Suppressor macrophage treated with lipopolysaccharide for 4 hours (primary cell): ENCODE measurements at places on chromosomes 7 and 10.
A peak's percentile ranks its signal among the peaks of the same experiment; 100 is the strongest.

DNA sequence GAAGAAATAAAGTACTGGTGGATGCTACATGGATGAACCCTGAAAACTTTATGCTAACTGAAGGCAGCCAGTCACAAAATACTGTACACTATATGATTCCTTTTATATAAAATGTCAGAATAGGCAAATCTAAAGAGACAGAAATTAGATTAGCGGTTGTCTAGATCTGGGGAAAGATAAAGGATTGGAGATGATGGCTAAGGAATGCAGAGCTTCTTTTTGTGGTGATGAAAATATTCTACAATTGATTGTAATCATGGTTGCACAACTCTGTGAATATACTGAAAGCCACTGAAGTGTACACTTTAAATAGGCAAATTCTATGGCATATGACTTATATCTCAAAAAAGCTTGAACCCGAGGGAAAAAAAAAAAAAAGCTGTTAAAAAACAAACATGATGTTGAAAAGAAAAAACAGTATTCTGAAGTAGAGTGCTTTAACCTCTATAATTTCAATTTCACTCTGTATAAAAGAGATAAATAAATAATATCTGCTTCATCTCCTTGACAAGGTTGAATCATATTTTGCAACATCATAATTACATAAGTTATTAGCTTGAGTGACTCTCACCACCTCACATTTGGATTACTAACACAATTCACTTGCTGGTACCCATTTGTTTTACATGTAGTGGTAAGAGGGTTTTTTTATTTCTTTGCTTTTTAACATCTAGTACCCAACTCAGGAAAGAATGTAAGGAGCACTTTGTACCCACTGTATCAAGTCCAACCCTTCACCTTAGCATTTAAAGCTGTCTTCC is 2.8 kb upstream of the GNAI1 start:
- DNase-seq, result no peak

DNA sequence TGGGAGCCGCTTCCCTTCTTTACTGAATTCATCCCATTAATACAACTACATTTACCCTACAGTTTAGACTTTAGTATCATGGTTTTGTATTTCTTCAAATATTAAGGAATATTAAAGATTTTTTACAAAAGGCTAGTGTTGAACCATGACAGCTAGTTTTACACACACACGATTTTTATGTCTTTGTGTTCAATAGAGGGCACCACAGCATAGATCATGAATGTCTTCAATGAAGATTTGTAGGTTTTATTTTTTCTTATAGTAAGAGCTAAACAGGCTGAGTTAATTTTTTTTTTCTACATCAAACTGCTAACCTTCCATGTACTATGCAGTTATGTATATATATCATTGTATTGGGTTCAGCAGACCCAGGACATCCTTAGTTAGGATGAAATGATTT is 76.9 kb downstream of the SNX10 start:
- DNase-seq, result no peak

GRCh38 chr7:106199813-106200364 is 84.9 kb downstream of the NAMPT start:
- DNase-seq, result no peak

- peak; percentile 57 for DNase-seq
These were observed 3.0 kb upstream of the BTBD16 start for GRCh38 chr10:122267849-122268737.

- DNase-seq, result no peak
These were observed 272.2 kb downstream of the SNX13 start for GRCh38 chr7:17668122-17668521.

DNA sequence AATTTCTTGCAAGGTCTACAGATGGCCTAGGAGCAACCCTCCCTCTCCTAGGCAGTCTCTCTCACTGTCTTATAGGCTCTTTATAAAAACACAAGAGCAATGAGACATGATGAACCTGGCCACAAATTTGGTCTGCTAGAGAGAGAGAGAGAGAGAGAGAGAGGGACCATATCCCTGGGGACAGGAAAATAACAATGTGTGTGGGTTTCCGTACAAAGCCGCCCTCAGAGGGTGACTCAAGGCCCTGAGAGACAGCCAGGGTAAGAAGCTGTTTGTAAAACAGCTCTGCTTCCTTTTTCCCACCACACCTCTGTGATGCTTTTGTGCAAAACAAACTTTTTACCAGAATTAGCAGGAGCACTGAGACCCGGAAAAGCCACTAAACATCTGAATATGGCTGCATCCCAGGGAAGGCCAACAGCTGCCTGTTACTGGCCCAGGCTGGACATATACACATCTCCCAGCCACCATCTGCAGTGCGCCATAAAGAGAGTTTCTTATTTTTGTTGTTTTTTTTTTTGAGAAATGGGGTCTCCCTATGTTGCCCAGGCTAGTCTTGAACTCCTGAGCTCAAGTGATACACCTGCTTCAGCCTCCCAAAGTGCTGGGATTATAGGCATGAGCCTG is 18.4 kb downstream of the GIMAP5 start:
- peak; percentile 71 for DNase-seq

DNA sequence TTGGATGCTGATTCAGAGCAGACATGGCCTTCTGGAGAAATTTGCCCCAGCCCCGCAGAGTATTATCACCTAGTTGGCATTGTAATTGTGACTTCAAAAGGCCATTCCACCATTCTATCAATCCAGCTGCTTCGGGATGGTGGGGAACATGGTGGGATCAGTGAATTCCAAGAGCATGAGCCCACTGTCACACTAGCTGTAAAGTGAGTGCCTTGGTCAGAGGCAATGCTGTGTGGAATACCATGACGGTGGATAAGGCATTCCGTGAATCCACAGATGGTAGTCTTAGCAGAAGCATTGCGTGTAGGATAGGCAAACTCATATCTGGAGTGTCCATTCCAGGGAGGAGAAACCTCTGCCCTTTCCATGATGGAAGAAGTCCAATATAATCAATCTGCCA is 13.3 kb upstream of the TMEM248 start:
- no peak for DNase-seq

DNA sequence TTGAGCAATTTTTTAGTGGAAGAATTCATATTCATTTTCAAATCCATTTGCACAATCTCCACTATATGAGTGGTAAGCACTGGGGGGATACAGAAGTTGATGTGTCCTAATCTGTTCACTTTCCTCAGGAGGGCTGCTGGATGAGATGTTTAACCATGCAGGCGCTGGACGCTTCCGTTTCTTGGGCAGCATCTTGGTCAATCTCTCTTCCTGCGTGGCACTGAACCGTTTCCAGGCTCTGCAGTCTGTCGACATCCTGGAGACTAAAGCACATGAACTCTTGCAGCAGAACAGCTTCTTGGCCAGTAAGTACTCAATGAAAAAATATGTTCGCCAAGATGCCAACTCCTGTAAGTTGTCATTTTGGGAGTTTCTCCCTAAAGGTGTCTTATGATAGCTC is 179.3 kb downstream of the ABCA13 start:
- DNase-seq, result peak; percentile 35

GRCh38 chr7:74654811-74655210 is 2.7 kb upstream of the GTF2I start:
- no peak for DNase-seq

- peak; percentile 79 for DNase-seq
These were observed 2.2 kb downstream of the ANXA11 start for GRCh38 chr10:80202934-80203834.

DNA sequence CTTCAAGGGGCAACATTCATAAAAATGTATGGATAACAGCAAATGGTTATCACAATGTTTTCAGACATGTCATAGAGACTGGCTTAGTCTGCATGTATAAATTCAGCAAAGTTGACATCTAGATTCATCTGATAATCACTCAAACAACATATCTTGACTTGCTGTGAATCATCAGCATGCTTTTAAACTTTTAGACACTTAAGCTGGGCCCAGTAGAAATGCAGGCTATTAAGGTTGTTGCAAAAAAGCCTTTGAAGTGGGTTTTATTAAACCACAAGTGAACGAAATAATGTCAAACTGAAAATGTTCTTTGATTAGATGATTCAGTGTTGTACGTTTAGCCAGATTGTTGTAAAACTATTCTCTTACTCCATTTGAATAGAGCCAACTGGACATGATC is 759.6 kb downstream of the NXPH1 start:
- no peak for DNase-seq

GRCh38 chr7:94509887-94510581 is 425 bp downstream of the CASD1 start:
- DNase-seq, result peak; percentile 71

- no peak for DNase-seq
These were observed 1.2 kb upstream of the PLCE1 start for GRCh38 chr10:93992400-93993030.

DNA sequence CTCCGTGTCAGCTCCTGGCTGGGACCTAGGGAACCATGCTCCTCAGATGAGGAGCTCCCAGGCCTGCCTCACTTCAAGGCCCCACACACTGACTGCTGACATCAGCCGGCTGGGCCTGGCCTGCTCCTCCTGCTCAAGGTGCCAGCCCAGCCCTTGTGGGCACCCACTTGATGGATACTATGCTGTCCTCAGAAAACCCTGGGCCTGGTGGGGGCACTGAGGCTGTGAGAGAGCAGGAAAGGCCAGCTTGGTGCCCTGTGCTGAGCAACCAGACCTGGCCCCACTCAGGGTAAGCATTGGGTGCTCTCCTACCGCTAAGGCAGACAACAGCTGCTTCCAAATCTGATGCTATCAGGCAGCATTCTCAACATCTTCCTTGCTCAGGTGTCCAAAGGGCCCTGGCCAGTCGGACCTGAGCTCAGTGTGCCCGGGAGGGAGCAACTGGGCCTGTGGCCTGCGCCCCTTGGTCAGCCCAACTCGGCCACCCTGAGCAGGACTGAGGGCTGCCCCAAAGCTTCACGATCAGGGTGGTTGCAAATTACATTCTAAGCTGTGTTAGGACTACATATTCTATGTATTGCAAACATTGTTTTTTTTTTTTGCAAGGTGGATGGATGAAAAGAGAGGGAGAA is 21.9 kb upstream of the ANTXRL start:
- no peak for DNase-seq

GRCh38 chr7:139966949-139967348 is 95.8 kb downstream of the PARP12 start:
- no peak for DNase-seq

- DNase-seq, result no peak
These were observed 159.7 kb downstream of the RNF216 start for GRCh38 chr7:5621776-5622175.

- DNase-seq, result no peak
These were observed 89.8 kb upstream of the LRRC4 start for GRCh38 chr7:128120976-128121490.

DNA sequence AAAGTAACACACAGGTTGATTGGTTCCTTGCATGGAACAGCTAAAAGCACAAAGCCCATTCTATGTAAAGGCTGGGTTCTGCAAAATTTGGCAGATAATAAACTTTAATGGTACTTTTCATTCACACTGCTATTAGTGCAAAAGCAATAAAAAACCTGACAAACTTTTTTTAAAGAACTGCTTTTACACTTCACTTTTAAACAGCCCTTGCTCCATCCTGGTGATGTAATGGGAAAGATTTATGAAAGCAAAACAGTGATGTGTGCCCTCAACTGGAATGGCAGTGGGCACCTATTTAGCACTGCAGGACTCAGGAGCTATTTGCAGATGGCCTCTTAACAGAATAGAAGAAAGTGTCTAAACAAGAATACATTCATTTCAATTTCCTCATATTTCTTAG is 44.9 kb downstream of the TSPAN12 start:
- no peak for DNase-seq

DNA sequence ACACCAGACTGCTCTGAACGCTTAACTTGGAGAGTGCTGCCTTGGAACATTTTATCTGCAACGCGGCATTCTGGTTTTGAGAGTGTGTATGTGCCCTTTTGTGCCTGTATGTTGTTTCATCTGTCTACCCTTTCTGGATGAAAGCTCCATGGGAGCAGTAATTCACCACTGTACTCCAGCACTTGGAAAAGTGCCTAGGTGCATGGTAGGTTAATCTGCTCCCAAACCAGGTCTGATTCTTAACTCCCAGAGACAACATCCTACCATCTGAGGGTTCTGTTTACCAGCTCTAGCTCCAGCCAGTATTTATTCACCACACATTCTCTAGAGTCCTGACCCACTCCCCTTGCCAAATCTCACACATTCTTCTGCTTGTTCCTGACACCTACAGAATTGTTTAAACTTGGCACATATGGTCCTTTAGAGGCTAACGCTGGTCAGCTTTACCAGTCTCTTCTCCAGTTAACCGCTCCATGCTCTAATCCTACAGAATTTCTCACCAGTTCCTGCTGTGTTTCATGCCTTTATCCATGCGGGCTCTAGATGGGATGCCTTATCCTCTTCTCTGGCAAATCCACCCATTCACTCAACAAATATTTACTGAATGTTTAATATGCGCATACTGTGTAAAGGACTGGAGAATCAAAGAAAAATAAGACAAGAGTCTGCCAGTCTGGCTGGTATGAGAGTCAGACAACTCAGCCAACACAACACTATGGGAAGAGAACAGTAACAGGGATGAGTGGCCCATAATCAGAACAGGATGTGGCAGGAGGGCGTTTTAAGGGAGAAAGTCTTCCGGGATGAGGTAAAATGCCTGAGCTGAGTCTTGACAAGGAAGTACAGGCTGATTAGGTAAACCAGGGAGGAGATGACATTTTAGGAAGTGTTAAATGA is 46.3 kb downstream of the MTPN start:
- DNase-seq, result peak; percentile 44

GRCh38 chr7:135743907-135744731 is 4.5 kb downstream of the FAM180A start:
- DNase-seq, result no peak

GRCh38 chr7:107043491-107043890 is 1.0 kb upstream of the PRKAR2B start:
- DNase-seq, result peak; percentile 20

DNA sequence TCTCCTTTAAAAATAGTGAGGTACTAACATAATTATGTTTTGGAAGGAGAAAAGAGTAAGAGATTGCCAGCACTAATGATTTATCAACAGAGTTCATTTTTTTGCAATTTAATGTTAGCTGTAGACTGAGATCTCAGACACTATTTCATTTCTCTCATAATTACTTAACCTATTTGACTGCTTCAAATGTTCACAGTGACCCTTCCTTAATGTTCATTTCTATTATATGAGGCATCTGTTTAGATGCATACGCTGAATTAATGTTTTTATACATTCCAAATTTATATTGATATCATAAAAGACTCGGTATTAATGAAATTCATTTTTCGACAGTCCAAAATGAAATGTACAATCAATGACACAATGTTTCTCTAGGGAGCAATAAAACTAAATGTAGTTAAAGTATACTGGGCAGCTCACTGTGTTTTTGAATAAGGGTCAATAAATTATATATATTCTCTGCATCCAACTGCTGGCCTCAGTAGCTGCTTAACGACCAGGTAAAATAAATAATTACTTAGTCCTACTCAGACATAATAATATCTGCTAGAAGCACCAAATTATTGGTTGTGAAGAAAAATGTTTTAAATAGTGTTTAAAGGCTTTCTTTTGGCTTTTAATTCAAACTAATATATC is 373.4 kb downstream of the MAGI2 start:
- DNase-seq, result no peak

DNA sequence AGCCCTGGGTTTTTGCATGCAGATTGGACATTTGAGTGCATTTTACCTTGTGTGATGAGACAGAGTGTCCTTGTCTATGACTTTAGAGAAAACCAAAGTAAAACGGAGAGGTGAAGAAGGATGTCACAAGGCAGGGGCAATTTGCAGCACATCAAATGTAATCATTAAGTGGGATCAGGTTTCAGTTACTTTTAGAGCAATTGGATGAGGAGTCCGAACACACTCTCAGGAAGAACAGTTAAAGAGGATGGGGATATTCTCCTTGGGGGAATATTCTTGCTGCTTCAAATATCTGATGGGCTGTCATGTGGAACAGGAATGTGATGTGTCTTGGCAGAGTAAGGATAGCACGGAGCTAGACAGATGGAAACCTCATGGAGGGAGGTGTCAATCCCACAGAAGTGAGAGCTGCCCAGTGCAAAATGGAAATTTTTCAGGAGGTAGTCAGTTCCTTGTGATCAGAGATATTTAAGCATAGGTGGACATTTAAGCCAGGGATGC is 757 bp downstream of the RAB19 start:
- no peak for DNase-seq
